Esophagus muscularis mucosa (tissue), 4 donors: ENCODE measurements at places on chromosomes 7 and 10. TPM values are rescaled to one million over a fixed set of nuclear protein-coding genes. Genes with fewer than 3 reads are reported as not detected.

DNA sequence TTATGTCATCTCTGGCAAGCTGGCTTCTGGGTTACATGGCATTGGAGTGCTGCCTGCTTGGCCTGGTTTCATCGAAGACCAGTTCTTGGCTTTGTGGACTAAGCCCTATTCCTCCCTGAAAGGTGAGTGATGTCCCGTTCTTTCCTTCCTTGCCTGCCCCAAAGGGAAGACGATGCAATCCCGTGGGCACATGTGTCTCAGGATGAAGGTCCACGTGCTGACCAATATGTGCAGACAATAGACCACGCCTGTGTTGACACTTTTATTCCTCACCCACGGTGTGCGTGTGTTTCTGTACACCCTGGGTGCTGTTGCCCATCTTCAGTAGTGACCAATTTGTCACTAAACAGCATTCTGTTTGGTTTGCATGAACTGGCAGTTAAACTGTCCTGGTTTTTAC, 28.6 kb upstream of the SHH start:
- H3K36me3 ChIP-seq = no peaks in the 10 kb centered on the region
- H3K4me3 ChIP-seq = no peak overlapping the region
- H3K27me3 ChIP-seq = no peaks in the 10 kb centered on the region
- H3K4me1 ChIP-seq = no peaks in the 10 kb centered on the region
- DNase-seq = no peak
- H3K27ac ChIP-seq = no peak overlapping the region

The ZNF804B gene
- total RNA-seq = not detected

- DNase-seq = no peak
- H3K36me3 ChIP-seq = no peaks in the 10 kb centered on the region
- H3K27me3 ChIP-seq = no peaks in the 10 kb centered on the region
These were observed 423.9 kb downstream of the GLRX3 start for GRCh38 chr10:130560116-130560515.

DNA sequence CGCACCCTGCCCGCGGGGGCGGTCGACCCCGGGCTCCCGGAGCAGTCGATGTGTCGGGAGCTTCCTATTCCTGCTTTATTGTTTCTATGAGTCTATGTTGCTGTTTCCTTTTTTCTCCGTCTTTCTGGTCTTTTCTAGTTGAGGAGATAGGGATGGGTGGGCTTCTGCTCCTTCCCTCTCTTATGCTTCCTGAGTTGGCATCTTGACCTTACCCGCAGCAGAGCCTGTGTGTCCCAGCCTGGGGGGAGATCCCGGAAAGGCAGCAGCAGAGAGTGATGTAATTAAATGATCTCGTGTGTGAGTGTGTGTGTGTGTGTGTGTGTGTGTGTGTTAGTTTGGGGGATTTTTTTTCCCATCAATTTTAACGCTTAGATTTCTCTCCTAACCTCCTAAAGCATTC, 486 bp upstream of the SORCS1 start:
- peak overlapping the region; percentile 50 for H3K27ac ChIP-seq
- H3K36me3 ChIP-seq = no peaks in the 10 kb centered on the region
- no peak for DNase-seq
- H3K27me3 ChIP-seq = no peaks in the 10 kb centered on the region
- H3K4me3 ChIP-seq = peak overlapping the region; percentile 58

DNA sequence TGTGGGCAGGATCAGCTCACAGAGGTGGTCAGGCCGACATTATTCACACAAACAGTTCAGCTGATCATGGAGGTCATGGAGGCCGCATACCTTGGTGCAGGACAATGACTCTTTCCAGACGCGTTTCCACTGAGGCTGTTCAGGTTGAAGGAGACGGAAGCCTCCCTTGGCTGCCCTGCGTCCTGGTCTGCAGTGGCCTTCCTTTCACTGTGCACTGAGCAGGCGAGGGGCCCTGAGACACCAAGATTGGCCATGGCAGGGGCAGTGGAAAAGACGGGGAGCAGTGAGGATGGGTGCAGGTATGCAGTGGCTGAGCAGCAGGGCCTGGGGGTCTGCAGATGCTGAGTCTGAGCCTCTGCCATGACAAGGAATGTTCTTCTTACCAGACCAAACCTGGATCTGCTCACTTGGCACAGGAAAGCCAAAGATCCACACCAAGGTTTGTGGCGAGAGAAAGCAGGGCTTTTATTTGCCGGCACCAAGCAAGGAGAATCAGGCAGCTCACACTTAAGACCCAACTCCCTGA, 263.3 kb downstream of the GLRX3 start:
- H3K27me3 ChIP-seq = no peaks in the 10 kb centered on the region
- DNase-seq = no peak
- no peak overlapping the region for H3K27ac ChIP-seq
- H3K36me3 ChIP-seq = no peaks in the 10 kb centered on the region
- H3K4me1 ChIP-seq = no peaks in the 10 kb centered on the region

GRCh38 chr10:68870061-68870460, 31.1 kb upstream of the DDX50 start:
- no peak for DNase-seq
- peaks cover 41% of the 10 kb centered on the region for H3K4me1 ChIP-seq
- no peaks in the 10 kb centered on the region for H3K36me3 ChIP-seq
- H3K4me3 ChIP-seq = no peak overlapping the region
- H3K27ac ChIP-seq = peak overlapping the region; percentile 74

- H3K36me3 ChIP-seq = no peaks in the 10 kb centered on the region
- no peak overlapping the region for H3K4me3 ChIP-seq
- peaks cover 8% of the 10 kb centered on the region for H3K4me1 ChIP-seq
- H3K27ac ChIP-seq = no peak overlapping the region
- no peak for DNase-seq
These were observed 110.5 kb downstream of the DYNC2I1 start for GRCh38 chr7:158966780-158967390.

- H3K27ac ChIP-seq = no peak overlapping the region
- H3K4me3 ChIP-seq = no peak overlapping the region
- no peak for DNase-seq
- no peaks in the 10 kb centered on the region for H3K36me3 ChIP-seq
- no peaks in the 10 kb centered on the region for H3K27me3 ChIP-seq
These were observed 327.5 kb upstream of the PHF14 start for GRCh38 chr7:10646194-10646593.

- peak overlapping the region; percentile 79 for H3K4me3 ChIP-seq
- DNase-seq = no peak
- H3K36me3 ChIP-seq = no peaks in the 10 kb centered on the region
- H3K27me3 ChIP-seq = no peaks in the 10 kb centered on the region
- H3K27ac ChIP-seq = peak overlapping the region; percentile 83
- peaks cover 44% of the 10 kb centered on the region for H3K4me1 ChIP-seq
These were observed 9.2 kb upstream of the GRB10 start for GRCh38 chr7:50791938-50792341.

- no peak overlapping the region for H3K27ac ChIP-seq
- no peak for DNase-seq
- no peak overlapping the region for H3K4me3 ChIP-seq
- H3K4me1 ChIP-seq = peaks cover 8% of the 10 kb centered on the region
These were observed 164.9 kb upstream of the INHBA start for GRCh38 chr7:41867639-41868280.

- H3K27ac ChIP-seq = no peak overlapping the region
- H3K36me3 ChIP-seq = no peaks in the 10 kb centered on the region
- H3K4me1 ChIP-seq = no peaks in the 10 kb centered on the region
- no peak overlapping the region for H3K4me3 ChIP-seq
These were observed 247.0 kb upstream of the MKI67 start for GRCh38 chr10:128373071-128373749.

- peak overlapping the region; percentile 60 for H3K27ac ChIP-seq
- peaks cover 5% of the 10 kb centered on the region for H3K36me3 ChIP-seq
- no peaks in the 10 kb centered on the region for H3K27me3 ChIP-seq
These were observed 144.8 kb downstream of the CPEB3 start for GRCh38 chr10:92146107-92146506.

DNA sequence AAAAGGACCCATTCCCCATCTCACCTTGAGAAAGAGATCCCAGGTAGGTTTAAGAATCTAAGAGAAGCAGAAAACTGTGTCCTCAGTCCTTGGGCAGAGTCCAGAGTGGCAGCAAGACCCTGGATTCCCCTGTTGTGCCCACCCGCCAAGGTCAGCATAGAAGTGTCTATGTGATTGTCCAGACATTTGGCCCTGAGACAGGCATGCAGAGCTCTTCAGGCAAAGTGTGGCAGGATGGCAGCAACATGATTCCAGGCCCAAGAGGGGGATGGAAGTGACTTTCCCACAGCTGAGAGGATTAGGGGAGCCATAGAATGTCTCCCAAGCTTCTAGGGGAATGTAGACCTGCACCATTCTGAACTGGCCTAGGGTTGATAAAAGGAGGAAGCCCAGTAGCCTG, 39.1 kb upstream of the OPALIN start:
- H3K36me3 ChIP-seq = no peaks in the 10 kb centered on the region
- H3K27ac ChIP-seq = no peak overlapping the region
- peaks cover 6% of the 10 kb centered on the region for H3K4me1 ChIP-seq
- no peak overlapping the region for H3K4me3 ChIP-seq
- DNase-seq = no peak
- H3K27me3 ChIP-seq = no peaks in the 10 kb centered on the region

DNA sequence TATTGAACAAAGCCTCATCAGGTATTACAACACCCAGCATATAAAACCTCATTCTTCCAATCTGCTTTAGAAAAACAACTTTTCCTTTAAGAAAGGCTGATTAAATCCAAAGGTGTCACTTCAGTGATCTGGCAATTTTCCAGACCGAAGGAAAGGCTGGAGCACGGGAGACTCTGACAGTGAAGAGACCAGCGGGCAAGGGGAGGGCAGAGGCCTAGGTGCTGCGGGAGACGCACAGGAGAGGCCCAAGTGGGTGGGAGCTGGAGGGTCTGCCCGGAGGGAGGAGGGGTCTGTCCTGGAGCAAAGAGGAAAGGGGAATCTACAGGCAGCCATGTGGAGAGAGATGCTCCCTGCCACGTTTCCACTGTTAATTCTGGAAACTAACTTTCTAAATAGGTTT, 24.3 kb upstream of the PPP2R2D start:
- no peak overlapping the region for H3K27ac ChIP-seq
- no peaks in the 10 kb centered on the region for H3K36me3 ChIP-seq
- DNase-seq = no peak
- H3K27me3 ChIP-seq = peaks cover 40% of the 10 kb centered on the region
- H3K4me1 ChIP-seq = peaks cover 8% of the 10 kb centered on the region

The ATOH7 gene
- not detected for total RNA-seq

The SLC29A4 gene
- total RNA-seq = 2.5 TPM

DNA sequence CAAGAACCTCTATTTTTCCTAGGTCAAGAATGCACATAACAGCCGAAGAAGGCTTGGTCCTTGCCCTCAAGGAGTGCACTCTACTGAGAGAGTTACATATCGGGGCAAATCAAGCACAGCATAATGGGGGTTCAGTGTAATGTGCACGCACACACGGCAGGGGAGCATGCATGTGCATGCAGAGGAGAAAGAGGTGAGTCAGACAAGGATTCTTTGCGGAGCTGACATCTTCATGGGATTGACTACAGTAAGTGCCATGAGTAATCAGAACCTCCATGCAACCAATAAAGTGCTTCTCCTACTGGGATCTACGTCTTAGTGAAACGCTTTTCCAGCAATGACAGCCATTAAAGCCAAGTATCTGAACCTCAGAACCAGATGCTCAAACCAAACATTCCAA, 123.6 kb downstream of the RNF216 start:
- H3K36me3 ChIP-seq = peaks cover 8% of the 10 kb centered on the region
- no peaks in the 10 kb centered on the region for H3K27me3 ChIP-seq
- H3K4me3 ChIP-seq = no peak overlapping the region
- peaks cover 26% of the 10 kb centered on the region for H3K4me1 ChIP-seq
- H3K27ac ChIP-seq = no peak overlapping the region

- DNase-seq = no peak
- no peaks in the 10 kb centered on the region for H3K36me3 ChIP-seq
- no peak overlapping the region for H3K4me3 ChIP-seq
- peaks cover 38% of the 10 kb centered on the region for H3K4me1 ChIP-seq
These were observed 32.0 kb downstream of the GNA12 start for GRCh38 chr7:2812114-2812487.

The ZNF800 gene
- 29.2 TPM for total RNA-seq

The TEX36 gene
- not detected for total RNA-seq

GRCh38 chr7:158085741-158086695, 501.6 kb downstream of the PTPRN2 start:
- no peak for DNase-seq
- no peaks in the 10 kb centered on the region for H3K27me3 ChIP-seq
- no peak overlapping the region for H3K4me3 ChIP-seq
- no peaks in the 10 kb centered on the region for H3K36me3 ChIP-seq
- H3K4me1 ChIP-seq = no peaks in the 10 kb centered on the region

DNA sequence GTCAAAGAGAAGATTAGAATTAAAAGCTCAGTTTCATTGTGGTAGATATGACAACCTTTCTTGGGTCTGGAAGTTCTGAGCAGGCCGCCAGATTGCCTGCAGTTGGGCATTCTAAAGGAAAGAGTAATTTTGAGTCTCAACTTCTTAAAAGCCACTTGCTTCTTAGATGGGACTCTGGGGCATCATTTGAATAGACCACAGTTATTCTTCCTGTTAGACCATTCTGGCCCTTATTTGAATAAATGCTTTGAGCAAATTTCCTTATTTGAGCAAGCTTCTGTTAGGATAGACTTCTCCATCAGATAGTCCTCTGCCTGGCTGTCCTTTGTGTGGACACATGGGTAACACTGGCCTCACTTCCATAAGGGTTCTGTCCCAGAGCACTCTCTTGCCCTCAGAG, 40.2 kb downstream of the SND1 start:
- no peak for DNase-seq
- H3K27me3 ChIP-seq = no peaks in the 10 kb centered on the region
- peaks cover 60% of the 10 kb centered on the region for H3K36me3 ChIP-seq
- no peak overlapping the region for H3K4me3 ChIP-seq

DNA sequence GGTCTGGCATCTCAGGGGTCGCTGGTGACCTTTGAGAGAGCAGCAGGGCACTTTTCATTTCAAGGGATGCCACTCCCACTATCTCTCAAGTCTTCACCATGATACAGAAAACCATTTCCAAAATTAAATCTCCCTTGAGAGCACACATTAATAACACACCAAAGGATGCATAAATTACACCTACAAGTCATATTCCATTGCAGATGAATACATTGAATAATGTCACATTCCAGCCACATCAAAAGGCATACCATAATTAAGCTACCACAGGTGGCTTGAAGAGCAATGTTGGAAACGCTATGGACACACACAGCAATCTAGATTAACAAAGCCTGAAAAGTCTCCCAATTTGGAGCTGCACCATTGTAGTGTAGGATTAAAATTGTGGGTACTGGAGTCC, 353.3 kb upstream of the ZMIZ1 start:
- H3K4me1 ChIP-seq = peaks cover 19% of the 10 kb centered on the region
- H3K27ac ChIP-seq = no peak overlapping the region
- H3K4me3 ChIP-seq = no peak overlapping the region
- H3K36me3 ChIP-seq = no peaks in the 10 kb centered on the region
- DNase-seq = no peak

The GIMAP5 gene
- total RNA-seq = 28.2 TPM

- H3K4me3 ChIP-seq = no peak overlapping the region
- H3K27ac ChIP-seq = no peak overlapping the region
- no peaks in the 10 kb centered on the region for H3K27me3 ChIP-seq
- peaks cover 10% of the 10 kb centered on the region for H3K4me1 ChIP-seq
- DNase-seq = no peak
These were observed 49.1 kb downstream of the LHPP start for GRCh38 chr10:124510759-124511158.

GRCh38 chr7:134024739-134025138, 102.4 kb upstream of the LRGUK start:
- no peak overlapping the region for H3K27ac ChIP-seq
- no peaks in the 10 kb centered on the region for H3K36me3 ChIP-seq
- no peak for DNase-seq
- no peak overlapping the region for H3K4me3 ChIP-seq
- peaks cover 22% of the 10 kb centered on the region for H3K4me1 ChIP-seq

GRCh38 chr7:23930312-23930711, 220.3 kb downstream of the STK31 start:
- H3K27me3 ChIP-seq = no peaks in the 10 kb centered on the region
- H3K4me1 ChIP-seq = no peaks in the 10 kb centered on the region
- H3K36me3 ChIP-seq = no peaks in the 10 kb centered on the region
- H3K27ac ChIP-seq = no peak overlapping the region
- no peak overlapping the region for H3K4me3 ChIP-seq

The PTER gene
- total RNA-seq = 8.1 TPM

The CTAGE15 gene
- total RNA-seq = not detected
